Endothelial cell (in vitro differentiated cells): ENCODE measurements at places on chromosomes 12 and 14.

- H3K27me3 ChIP-seq = no peaks in the 10 kb centered on the region
- no peak overlapping the region for H3K4me3 ChIP-seq
- H3K4me1 ChIP-seq = no peaks in the 10 kb centered on the region
- H3K27ac ChIP-seq = no peak overlapping the region
Observed at GRCh38 chr12:33376153-33376552, 63.5 kb downstream of the SYT10 start.

GRCh38 chr14:35159742-35160409 is 37.5 kb downstream of the PRORP start:
- H3K4me3 ChIP-seq = peak overlapping the region; percentile 10
- peaks cover 65% of the 10 kb centered on the region for H3K4me1 ChIP-seq
- no peaks in the 10 kb centered on the region for H3K27me3 ChIP-seq
- no peak for DNase-seq
- H3K27ac ChIP-seq = peak overlapping the region; percentile 89

GRCh38 chr12:52235822-52236361 is 2.8 kb downstream of the KRT7 start:
- peaks cover 22% of the 10 kb centered on the region for H3K4me1 ChIP-seq
- H3K36me3 ChIP-seq = no peaks in the 10 kb centered on the region
- DNase-seq = no peak
- H3K27ac ChIP-seq = no peak overlapping the region
- H3K4me3 ChIP-seq = no peak overlapping the region
- peaks cover 21% of the 10 kb centered on the region for H3K27me3 ChIP-seq

DNA sequence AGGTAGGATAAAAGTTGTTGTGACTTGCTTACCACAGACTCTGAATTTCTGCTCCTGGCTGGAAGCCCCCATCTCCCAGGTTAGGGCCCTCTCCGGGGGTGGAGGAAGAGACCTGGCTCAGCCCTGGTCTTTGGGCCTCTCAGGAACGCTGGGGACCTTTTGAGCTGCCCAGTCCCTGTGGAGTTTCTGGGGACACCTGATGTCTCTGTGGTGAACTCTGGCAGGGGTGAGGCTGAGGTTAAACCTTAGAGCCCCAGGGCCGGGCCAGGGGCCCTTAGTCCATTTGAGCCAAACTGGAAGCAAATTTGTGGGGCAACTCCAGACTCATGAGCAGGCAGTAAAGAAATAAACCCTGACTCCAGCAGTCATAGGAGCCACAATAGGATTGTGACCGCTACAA is 112.1 kb downstream of the ADGRD1 start:
- DNase-seq = no peak
- no peaks in the 10 kb centered on the region for H3K4me1 ChIP-seq
- H3K27ac ChIP-seq = no peak overlapping the region
- H3K36me3 ChIP-seq = no peaks in the 10 kb centered on the region
- no peaks in the 10 kb centered on the region for H3K27me3 ChIP-seq

DNA sequence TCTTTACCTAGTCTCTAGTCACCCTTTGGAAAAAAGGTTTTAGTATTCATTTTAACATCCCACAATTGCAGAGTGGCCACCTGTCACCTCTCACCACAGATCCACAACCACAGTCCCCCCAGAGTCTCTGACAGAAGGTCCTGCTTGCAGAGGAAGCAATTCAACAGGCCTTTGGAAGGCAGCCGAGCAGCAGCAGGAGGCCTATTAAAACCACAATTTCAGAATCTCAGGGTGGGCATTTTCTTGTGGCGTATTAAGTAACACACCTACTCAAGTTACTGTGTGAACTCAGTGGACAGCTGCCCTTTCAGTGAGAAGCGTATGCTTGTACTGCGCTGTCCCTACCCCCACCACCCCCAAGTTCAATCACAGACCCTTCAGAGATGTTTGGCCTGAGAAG is 234.0 kb upstream of the HMGA2 start:
- H3K27me3 ChIP-seq = peaks cover 2% of the 10 kb centered on the region
- no peak overlapping the region for H3K27ac ChIP-seq
- peaks cover 12% of the 10 kb centered on the region for H3K4me1 ChIP-seq
- no peaks in the 10 kb centered on the region for H3K36me3 ChIP-seq

GRCh38 chr14:94936401-94936892 is 166.5 kb upstream of the GSC start:
- no peak for DNase-seq
- no peaks in the 10 kb centered on the region for H3K4me1 ChIP-seq
- H3K27ac ChIP-seq = no peak overlapping the region
- H3K36me3 ChIP-seq = no peaks in the 10 kb centered on the region
- peaks cover 2% of the 10 kb centered on the region for H3K27me3 ChIP-seq
